ENCODE measurements at places on chromosomes 11 and 22.
A peak's percentile ranks its signal among the peaks of the same experiment; 100 is the strongest.

- DNase-seq: no peak
Observed at GRCh38 chr11:119625206-119625978, 103.6 kb downstream of the NECTIN1 start.

- no peak for DNase-seq
Observed at GRCh38 chr11:13108416-13108815, 99.3 kb downstream of the RASSF10 start.

- DNase-seq: peak; percentile 22
Observed at GRCh38 chr11:62535802-62536201, 10.8 kb downstream of the AHNAK start.

- no peak for DNase-seq
Observed at GRCh38 chr11:128058580-128059208, 528.7 kb downstream of the ETS1 start.

DNA sequence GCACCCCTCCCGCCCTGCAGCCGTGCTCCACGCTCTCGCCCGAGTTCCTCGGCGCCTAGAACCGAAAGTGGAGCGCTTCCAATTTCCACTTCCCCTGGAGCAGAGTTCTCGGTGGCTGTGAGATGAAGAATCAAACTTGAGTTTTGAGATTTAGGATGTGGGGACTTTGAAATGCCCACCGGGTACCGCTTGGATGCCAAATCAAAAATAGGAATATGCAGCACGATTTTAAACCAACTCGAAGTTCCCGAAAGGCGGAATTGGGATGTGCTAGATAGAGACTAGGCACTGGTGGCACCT lies 569 bp downstream of the POLA2 start:
- DNase-seq: no peak

GRCh38 chr11:2142300-2142759 lies 3.1 kb upstream of the IGF2 start:
- DNase-seq: no peak

GRCh38 chr11:60902625-60903024 lies 3.8 kb downstream of the PRPF19 start:
- no peak for DNase-seq

- DNase-seq: no peak
Observed at GRCh38 chr11:539971-540481, 2.7 kb downstream of the LRRC56 start.

DNA sequence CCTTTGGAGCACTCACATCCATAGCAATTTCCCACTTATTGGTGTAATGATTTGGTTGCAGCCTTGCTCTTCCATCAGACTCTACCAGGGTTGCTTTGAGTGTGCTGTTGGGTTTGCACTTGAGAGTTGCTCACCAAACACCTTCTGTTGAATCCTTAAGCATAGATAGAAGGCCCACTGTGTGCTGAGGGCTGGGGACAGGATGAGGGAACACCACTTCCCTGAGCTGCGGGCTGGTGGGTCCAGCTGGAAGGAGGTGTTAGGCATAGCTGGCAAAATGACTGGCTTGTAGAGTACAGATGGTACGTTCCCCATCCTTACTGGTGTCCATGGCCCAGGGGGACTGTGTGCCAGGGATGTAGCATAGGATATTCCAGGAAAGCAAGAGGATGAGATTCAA lies 3.9 kb downstream of the PRDM11 start:
- DNase-seq: no peak

- no peak for DNase-seq
Observed at GRCh38 chr22:46064228-46064965, 85.9 kb upstream of the PPARA start.

DNA sequence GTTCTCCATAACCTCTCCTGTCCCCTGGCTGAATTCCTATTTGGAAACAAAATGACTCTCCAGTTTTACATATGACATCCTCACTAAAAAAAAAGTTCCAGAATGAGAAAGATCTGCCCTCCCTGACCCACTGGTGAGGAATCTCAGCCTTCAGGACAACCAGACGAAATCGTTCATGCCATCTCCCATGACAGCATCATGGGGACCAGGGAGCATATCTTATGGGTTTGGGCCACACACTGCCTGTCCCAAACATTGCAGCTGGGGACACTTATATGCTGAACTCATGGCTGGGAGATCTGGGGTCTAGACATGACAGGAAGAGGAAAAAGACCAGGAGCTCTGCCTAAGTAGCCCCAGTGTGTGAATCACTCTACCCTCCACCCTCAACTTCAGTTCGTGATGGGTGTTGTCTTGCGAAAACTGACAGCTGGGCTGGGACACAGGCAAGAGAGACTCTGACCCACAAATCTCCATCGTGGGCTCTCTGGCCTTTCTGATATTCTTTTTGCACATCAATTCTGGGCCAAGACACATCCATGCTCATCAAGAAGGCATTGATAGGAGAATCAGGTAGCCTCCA lies 102.0 kb downstream of the ZNF280B start:
- DNase-seq: no peak

DNA sequence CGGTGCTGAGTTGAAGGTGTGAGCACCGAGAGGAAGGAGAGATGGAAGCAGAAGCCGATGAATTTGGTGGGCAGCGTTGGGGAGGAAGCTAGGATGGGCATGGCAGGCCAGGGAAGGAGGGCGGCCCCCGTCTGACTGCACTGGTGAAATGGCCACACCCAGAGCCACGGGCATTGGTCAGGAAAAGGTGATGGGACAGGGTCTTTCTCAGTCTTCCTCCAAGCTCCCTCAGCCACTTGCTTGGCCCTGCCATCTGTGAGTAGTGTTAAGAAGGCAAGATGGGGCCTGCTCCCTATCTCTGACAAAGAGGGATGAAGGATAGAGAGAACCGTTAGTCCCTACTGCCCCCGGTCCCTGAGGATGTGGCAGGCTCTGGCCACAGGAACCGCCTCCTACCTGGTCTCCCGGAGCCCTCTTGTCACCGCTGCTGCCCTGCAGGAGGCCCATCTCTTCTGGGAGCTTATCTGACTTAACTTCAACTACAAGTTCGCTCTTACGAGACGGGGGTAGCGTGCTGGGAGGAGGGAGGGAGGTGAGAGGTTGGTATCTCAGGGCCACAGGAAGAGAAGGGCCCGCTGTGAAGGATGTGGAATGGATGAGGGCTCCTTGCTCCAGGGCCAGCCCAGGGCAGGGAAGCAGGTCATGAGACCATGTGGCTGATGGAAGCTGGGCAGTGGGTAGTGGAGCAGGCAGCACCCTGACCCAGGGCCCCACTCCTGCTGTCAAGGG lies 6.8 kb downstream of the MCAM start:
- no peak for DNase-seq

- peak; percentile 52 for DNase-seq
Observed at GRCh38 chr11:23112987-23113886, 253.0 kb upstream of the CCDC179 start.

- no peak for DNase-seq
Observed at GRCh38 chr11:120160436-120160835, 22.5 kb upstream of the TRIM29 start.

DNA sequence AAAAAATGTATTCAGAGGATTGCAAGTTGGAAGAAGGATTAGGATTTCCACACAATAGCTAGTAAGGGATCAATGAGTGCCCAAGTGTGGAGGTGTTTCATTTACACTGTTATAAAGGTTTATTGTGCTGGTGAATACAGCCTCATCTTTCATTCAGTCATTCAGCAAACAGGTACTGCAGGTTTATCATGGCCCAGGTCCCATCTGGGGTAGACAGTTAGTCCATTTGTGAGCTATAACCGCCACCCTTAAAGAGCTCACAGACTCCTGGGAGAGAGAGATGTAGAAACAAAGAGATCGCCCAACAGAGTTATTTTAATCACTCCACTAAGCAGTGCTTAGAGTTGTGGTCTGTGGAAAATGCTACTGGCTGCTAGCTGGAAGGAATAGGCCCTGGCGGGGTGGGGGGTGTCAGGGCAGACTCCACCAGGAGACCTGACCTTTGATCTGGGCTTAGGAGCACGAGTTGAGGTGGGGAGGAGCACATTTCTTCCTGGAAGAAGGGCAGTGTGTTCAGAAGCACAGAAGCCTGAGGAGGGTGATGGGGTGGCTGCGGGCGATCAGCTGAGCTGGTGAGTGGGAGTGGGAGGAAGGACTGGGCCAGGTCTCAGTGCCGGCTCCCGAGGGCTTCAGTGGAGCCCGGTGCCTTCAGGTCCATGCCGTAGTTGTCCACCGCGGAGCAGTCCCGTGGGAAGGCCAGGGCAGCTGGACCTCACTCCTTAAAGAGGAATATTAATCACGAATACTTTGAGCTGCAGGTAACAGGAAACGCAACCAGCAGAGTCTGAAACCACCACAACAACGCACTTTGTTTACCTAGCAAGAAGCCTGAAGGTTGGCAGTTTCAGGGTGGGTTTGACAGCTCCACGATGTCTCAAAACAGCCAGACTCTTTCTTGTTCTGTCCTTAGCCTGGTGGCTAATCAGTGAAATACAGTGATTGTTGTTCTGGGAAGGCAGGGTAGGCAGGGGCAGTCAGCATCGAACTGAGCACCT lies 11.2 kb downstream of the TOM1 start:
- DNase-seq: peak; percentile 90

DNA sequence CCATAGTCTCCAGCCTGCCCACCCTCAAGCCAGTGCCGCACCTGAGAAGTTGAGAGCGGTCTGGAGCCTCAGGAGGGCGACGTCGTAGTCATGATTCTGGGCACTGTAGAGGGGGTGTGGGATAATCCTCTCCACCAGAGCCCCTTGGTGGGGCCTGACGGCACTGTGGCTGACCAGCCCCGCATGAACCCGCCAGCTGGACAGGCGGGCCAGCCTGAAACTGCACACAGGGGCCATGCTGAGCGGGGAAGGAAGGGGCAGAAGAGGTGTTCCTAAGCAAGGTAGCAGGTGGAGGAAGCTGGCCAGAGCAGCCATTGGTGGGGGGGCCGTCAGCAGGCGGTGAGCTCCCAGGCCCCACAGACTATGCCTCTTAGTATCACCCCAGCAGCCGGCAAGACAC lies 13.1 kb downstream of the TMPRSS5 start:
- DNase-seq: no peak

- DNase-seq: peak; percentile 33
Observed at GRCh38 chr22:43867839-43868635, 5.7 kb upstream of the SULT4A1 start.

GRCh38 chr22:50436015-50436830 lies 38.6 kb downstream of the SBF1 start:
- DNase-seq: no peak

DNA sequence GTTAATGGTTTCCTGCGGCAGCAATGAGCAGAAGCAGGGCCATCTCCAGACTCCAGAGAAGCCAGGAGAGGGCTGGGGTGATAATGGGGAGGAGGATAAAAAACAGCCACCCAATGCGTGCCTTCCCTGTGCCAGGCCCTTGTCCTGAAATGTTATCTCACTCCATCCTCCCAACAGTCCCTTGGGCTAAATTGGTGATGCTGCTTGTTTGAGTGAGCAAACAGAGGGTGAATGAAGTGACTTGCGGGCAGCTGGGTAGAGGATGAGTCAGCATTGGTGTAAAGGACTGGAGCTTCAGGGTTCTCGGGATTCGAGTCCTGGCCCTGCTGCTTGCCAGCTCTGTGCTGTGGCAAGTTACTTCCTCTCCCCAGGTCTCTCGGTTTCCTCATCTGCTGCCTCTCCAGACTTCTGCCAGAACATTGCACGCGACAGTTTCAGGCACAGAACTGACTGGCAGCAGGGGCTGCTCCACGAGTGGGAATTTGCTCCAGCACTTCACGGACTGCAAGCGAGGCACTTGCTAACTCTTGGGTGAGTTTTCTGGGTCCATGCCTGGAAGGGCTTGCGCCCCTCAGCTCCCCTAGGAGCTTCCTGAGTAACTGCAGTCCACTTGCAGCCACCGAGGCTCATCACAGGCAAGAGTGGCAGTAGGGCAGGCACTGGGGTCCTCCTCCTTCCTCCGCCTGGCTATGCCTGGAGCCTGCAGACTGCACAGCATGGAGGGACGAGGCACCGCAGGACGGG lies at the start of gene P2RY6:
P2RY6 (plus strand) TSS at position 403 of the 744 bp plus-strand sequence. CDS start 24,181 bp downstream, outside the sequence.
- DNase-seq: peak; percentile 68

GRCh38 chr11:34492806-34493414 lies 20.7 kb downstream of the ELF5 start:
- peak; percentile 35 for DNase-seq

GRCh38 chr11:40183073-40184064 lies 1276.1 kb downstream of the LRRC4C start:
- no peak for DNase-seq

- DNase-seq: no peak
Observed at GRCh38 chr11:73216465-73216864, 1.6 kb upstream of the P2RY2 start.

GRCh38 chr22:44975427-44976262 lies 34.2 kb downstream of the PHF21B start:
- peak; percentile 62 for DNase-seq

DNA sequence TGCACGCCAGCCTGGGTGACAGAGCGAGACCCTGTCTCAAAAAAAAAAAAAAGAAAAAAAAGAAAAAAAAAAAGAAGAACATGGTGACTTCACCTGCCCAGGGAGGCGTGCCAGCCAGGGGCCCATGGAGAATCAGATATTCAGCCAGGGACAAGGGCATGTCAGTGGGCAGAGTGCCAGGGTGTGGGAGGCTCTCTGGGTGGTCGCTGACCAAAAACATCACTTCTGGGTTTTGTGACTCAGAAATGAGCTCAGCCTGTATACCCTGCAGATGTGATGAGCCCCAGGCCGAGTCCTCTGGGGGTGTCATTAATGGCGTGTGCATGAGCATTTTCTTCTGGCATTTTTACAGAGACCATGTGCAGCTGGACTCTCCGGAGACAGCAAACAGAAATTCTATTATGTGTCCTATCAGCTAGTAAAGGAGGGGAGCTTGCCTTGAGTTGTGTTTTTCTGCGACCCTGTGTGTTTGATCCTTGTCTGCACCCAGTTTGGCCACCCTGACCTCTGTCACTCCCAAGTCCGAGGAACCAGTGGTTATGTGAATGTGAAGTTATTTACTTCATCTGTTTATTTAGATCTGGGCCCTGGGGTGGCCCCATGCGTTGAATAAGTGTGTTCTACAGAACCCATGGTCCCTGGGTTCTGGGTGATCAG lies 53.6 kb downstream of the BCR start:
- no peak for DNase-seq

DNA sequence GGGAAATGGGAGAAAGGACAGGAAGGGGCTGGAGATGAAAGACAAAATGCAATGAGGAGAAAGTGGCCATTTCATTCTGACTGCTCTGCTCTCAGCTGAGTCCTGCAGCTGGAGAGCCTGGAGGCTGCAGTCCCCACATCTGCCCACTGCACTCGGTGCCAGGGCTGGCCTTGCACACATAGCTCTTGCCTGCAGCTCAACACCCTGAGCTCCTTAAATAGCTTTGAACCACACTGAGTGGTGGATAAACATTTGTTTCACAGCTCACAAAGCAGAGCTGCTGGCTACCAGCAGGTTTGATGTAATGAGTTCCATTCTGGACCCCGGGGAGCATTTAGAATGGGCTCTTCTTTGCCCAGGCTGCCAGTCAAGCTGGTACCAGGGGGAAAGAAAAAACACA lies 426.1 kb upstream of the CADM1 start:
- no peak for DNase-seq

DNA sequence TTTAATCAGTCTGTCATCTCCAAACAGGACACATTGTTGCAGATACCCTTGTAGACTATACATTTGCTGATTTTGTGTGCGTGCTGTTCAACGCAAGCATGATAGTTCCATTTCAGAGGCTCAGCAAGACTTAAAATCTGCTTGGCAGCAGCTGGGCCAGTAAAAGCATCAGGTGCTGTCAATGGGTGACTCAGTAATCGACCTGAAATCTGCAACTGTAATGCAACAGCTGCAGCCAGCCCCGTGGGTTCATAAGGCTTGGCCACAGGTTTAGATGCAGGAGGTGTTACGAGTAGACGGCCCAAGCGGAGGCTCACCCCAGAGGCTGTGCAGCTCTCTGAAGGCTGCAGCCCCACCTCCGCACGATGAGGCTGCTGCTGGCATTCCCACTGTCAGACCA lies 84.6 kb downstream of the NTM start:
- no peak for DNase-seq

Measured in large intestine (tissue), 12 donors.